ENCODE measurements at places on chromosomes 4 and X.

DNA sequence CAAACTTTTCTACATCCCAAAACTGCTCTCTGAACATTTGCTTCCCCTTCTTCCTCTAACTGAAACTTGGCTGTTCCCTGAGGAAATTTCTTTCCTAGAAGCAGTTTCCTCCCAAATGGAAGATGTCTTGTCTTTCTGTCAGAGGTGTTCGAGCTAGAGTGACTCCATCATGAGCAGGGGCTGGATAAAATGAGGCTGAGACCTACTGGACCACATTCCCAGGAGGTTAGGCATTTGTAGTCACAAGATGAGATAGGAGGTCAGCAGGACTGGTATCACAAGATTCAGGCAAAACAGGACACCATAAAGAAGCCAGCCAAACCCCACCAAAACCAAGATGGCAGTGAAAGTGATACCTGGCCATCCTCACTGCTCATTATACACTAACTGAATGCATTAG, 35.8 kb upstream of the PGRMC2 start:
- no peak for DNase-seq

GRCh38 chr4:38669208-38669607, 5.2 kb downstream of the KLF3 start:
- no peak for DNase-seq

DNA sequence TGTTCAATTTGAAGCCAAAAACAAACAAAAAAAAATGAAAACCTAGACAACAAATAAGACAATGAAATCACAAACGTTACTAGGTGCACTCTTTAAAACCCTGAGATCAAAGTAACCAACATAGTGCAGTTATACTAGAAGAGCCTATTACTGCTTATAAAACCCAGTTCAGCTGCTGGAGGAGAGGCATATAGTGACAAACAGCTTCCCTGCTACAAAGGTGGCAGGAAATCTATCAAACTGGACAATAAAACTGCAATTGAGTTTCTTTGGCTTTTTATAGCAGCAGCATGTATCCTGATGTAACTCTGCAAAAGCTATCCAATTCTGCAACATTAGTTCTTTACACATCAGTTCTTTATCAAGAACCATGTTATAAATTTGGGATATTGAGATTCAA, 155.6 kb downstream of the LRBA start:
- DNase-seq: no peak

DNA sequence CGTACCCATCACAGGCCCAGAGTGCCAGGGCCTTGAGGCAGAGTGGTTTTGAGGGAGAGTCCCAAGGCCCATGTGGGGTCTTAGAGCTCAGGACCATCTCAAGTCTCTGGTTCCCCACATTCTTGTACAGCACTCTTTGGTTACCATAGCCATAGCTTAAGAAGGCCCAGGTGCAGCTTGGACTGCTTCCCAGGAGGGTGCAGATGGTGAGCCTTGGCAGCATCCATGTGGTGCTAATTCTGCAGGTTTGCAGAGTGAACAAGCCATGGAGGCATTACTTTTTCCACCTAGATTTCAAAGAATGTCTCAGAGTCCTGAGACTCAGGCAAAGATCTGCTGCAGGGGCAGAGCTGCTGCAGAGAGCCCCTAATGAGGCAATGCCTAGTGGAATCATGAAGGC, 171.7 kb downstream of the STK32B start:
- no peak for DNase-seq

DNA sequence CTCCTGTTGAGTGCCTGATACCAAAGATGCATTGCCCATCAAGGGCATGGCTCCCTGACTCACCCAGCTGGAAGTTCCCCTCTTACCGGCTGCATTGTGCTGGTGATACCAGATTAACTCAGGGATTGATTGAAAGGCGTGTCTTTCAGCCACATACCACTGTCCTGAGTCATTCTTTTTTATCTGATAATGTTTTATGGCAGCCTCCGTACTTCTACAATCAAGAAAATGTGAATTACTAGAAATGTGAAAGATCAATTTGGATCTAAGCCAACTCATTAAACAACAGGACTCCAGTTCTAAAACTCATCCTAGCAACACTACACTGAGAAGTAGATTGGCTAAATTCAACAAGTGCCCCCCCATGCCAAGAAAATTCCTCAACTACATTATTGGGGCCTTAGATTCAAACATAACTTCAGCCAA, 40.0 kb downstream of the TXK start:
- DNase-seq: no peak

- no peak for DNase-seq
These were observed 39.4 kb downstream of the NOCT start for GRCh38 chr4:139054791-139055505.

- no peak for DNase-seq
These were observed 15.4 kb downstream of the HTR2C start for GRCh38 chrX:114599305-114599704.

DNA sequence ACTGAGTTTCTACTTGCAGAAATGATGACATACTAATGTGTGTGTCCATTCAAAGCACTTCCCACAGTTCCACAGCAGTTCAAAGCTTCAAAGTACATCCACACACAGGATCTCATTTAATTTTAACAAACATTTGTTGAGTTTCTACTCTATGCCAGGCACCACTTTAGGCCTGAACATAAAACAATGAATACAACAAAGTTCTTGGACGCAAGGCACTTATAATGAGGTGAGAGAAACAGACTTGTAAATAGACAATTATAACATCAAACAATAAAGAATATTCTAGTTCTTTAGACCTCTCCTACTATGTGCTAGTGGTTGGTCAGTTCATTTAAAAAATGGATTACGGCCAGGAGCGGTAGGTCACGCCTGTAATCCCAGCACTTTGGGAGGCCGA, 82.0 kb upstream of the SPANXB1 start:
- no peak for DNase-seq

DNA sequence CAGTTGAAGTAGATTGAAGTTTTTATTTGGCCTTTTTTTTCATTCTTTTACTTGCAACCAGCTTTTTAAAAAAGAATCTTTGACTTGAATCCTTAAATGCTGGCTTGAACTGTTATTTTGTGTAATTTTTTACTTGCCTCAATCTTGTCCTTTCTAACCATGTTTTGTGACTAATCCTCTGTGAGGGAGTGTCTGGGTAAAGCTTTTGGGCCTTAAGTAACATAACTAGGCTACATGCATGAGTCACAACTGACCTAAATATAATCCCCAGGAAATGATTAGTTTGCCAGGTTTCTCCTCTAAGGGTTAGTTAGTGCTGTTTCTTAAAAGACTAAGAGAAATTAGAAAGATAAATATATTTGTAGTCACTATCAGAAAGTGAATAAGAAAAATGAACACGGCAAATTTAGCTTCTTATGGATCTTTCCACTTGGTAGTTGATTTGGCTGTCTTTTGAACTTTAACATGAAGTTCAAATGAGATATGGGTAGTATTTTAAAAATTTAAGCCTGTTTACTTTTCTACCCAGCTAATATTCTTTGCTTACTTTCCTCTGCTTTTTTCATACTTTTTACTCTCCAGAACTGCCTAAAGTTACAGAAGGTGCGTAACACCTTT, 13.0 kb downstream of the EXOC1 start:
- DNase-seq: no peak

DNA sequence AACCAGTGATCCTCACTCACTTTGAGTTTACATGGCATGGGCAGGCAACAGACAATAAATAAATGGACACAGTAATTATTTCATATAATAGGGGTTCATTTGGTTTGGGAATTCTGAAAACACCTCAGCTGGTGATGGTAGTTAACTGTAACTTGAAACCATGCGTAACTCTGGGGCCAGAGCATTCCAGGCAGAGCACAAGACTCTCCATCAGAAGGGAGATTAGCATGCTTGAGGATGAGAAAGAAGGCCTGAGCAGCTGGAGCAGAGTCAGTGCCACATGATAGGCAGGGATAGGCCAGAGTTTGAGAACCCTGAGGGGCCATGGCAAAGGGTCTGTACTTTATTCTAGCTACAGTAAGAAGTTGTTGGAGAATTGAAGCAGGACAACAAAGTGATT, 56.3 kb upstream of the CXCL8 start:
- DNase-seq: no peak

DNA sequence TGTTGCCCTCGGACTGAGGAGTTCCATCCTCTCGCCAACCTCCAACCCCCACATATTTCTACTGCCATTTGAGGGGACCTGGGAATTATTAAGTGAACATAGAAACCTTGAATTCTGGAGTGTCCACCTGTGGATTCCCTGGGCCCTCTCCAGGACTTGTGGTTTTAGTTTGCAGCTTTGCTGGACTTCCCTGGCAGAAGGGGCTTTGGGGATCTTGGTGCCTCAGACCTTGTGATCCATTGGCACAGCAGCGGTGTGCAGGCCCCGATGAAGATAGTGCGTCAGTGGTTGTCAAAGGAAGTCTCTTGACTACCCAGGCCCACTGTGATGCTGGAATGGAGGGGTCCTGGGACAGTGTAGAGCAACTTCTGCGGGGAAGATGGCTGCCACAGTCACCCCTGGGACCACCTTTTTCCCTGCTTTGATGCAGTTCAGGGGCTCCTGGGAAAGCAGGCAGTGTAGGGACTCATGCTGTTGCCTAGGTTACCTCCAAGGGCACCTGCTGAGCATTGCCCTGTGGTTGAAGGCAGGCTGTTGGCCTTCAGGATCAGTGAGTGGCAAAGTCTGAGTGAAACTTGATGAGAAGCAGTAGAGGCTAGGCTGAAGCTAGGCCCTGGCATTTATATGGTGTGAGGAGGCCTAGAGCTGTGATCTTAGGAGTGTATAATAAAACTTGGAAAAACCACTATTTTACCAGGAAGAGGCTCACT, 2.2 kb downstream of the SLC16A2 start:
- DNase-seq: no peak

GRCh38 chrX:19772096-19772821, 115.1 kb downstream of the SH3KBP1 start:
- DNase-seq: no peak

DNA sequence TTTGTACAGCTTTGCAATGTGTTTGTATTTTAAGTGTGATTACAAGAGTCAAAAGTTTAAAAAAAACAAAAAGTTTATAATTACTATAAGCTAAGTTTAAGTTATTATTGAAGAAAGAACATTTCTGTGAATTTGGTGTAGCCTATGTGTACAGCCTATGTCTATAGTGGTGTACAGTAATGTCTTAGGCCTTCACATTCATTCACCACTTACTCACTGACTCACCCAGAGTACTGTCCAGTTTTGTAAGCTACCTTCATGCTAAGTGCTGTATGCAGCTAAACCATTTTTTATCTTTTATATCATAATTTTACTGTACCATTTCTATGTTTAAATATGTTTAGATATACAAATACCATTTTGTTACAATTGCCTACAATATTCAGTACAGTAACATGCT, 182.3 kb downstream of the RPA4 start:
- DNase-seq: no peak

DNA sequence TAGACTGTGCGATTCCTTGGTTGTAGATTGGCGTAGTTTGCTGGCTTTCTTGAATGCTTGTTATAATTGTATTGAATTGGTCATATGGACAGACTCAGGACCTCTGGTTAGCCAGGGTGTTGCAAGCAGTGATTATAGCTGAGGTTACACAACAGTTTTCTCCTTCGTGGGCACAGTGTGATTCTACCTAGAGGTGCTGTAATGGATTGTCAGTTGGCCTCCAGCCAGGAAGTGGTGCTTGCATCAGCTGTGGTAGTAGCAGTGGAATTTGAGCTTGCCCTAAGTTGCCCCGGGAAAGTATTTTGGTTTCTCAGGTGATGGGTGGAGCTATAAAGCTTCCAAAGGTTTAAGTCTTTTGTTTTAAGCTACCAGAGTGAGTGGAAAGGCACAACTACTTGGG, 23.1 kb upstream of the GABRG1 start:
- DNase-seq: no peak

GRCh38 chr4:169234137-169234855, 36.5 kb downstream of the SH3RF1 start:
- no peak for DNase-seq

DNA sequence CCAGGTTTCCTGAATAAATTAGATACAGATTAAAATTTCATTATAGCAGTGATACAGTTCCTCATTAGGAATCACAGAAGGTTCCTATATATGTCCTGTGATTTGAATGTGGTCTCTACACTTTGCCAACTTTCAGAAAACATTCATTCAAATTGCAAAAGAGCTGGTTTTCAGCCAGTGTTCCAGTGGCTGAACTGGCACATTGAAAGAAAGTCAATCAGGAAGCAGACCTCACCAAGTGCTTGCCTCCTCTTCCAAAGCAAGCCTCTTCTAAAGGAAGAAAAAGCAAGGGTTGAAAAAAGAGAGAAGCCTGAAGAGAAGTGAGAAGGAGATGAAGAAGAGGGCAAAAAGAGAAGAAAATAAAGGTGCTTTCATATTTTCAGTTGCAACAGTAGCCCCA, 12.7 kb downstream of the KLHL34 start:
- DNase-seq: no peak

- no peak for DNase-seq
These were observed 2.2 kb downstream of the FAT4 start for GRCh38 chr4:125316791-125317524.

DNA sequence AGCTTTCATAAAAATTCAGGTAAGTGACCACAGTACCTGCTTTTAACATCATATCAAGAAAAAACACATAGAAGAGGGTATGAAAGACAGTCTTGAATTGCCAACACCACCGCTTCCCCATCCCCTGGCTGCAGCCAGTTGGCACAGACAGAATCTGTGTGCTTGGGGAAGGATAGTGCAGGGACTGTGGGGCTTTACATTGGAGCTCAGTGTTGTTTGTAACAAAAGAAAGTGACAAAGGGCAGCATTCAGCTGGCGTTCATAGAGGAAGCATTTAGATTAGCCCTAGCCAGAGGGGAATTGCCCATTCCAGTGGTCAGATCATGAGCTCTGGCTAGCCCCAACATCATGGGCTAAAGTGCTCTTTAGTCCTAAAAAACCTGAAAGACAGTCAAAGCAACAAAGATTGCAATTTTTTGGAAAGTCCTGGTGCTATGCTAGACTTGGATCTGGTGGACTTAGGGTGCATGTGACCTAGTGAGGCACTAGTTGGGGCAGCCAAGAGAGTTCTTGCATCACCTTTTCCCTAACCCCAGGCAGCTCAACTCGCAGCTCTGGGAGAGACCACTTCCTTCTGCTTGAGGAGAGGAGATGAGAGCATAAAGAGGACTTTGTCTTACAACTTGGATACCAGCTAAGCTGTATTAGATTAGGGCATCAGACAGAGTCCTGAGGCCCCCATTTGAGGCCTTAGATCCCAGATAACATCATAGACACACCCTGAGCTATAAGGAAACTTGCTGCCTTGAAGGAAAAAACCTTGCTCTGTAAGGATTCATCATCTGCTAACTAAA, 1602.4 kb upstream of the ADGRL3 start:
- DNase-seq: no peak

- DNase-seq: no peak
These were observed 1.6 kb downstream of the GAB1 start for GRCh38 chr4:143338313-143338712.

DNA sequence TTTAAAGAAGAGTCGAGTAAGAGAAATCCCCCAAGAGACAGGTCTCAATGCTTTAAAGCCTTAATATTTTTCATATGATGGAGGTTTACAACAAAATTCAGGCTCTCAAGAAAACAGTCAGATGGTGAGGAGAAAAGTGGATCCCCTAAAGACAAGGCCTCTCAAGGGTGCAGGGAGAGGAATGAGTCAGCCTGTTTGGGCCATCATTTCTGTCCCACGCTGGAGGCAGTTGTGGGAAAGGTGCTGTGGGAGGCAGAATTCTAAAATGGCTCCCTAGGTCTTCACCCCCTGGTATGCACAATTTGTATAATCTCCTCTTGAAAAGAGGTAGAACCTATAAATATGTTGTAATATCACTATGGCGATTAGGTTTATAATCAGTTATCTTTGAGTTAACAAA, 4.6 kb upstream of the TIFA start:
- no peak for DNase-seq
